Activated CD4-positive, alpha-beta T cell treated with anti-CD3 and anti-CD28 coated beads, Interleukin-2, amount 10 ng/mL, durations not matched to agents 7 days and 5 days (primary cell): ENCODE measurements at places on chromosomes 16 and 17. TPM values are rescaled to one million over a fixed set of nuclear protein-coding genes. Genes with fewer than 3 reads are reported as not detected.

DNA sequence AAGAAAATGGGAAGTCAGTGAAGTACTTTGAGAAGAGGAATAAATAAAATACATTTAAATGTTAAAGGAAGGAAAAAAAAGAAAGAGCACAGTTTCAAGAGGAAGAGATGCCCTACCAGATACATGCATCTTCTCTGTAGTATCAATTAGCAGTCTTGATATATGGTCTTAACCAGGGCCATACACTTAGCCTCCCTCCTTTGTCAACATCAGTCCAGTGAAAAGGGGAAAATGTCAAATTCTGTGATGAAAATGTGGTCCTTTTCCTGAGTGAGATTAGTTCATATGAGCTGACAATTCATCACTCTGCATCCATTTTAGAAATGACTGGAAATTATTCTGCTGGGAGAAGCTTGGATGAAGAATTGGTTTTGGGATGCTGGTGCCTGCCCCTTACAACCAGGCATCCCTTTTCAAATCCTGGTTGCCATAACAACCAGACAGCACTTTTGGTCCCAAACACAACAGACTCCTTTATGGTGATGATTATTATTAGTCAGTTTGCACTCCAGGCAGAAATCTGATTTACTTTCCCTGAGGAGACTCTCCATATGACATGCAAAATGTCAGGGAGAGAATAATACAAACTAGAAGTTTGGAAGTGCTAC, 933.6 kb upstream of the CDH8 start:
- H3K4me1 ChIP-seq = no peaks in the 10 kb centered on the region
- no peaks in the 10 kb centered on the region for H3K27me3 ChIP-seq
- H3K4me3 ChIP-seq = no peak overlapping the region
- H3K27ac ChIP-seq = no peak overlapping the region
- no peak for DNase-seq

GRCh38 chr17:31446195-31446967, 54.9 kb downstream of the RAB11FIP4 start:
- DNase-seq = no peak
- no peak overlapping the region for H3K27ac ChIP-seq
- no peak overlapping the region for H3K4me3 ChIP-seq
- H3K4me1 ChIP-seq = no peaks in the 10 kb centered on the region

Gene NUFIP2
- total RNA-seq = 66.9 TPM

- no peaks in the 10 kb centered on the region for H3K36me3 ChIP-seq
- no peak overlapping the region for H3K4me3 ChIP-seq
- no peak for DNase-seq
- H3K27me3 ChIP-seq = no peaks in the 10 kb centered on the region
- no peak overlapping the region for H3K27ac ChIP-seq
Observed at GRCh38 chr17:247767-248166, 66.3 kb upstream of the DOC2B start.

Gene OR3A3
- not detected for total RNA-seq

DNA sequence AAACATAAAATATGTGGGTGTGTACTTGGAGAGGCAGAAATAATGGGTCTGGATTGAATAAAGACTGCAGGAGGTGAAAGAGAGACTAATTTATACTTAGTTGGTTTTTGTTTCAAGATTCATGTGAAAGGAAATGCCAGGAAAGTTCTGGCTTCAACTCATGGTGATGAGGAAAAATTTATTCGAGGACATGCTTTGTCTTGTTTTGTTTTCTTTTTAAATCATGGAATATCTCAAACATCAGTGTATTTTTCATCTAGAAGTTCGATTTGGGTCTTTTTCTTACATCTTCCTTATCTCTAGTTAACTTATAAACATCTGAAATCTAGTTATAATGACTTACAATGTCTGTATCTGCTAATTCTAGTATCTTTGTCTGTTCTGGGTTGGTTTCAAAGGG, 115.1 kb downstream of the CDK5R1 start:
- no peak overlapping the region for H3K27ac ChIP-seq
- H3K36me3 ChIP-seq = no peaks in the 10 kb centered on the region
- peaks cover 7% of the 10 kb centered on the region for H3K4me1 ChIP-seq
- H3K4me3 ChIP-seq = no peak overlapping the region
- no peak for DNase-seq

DNA sequence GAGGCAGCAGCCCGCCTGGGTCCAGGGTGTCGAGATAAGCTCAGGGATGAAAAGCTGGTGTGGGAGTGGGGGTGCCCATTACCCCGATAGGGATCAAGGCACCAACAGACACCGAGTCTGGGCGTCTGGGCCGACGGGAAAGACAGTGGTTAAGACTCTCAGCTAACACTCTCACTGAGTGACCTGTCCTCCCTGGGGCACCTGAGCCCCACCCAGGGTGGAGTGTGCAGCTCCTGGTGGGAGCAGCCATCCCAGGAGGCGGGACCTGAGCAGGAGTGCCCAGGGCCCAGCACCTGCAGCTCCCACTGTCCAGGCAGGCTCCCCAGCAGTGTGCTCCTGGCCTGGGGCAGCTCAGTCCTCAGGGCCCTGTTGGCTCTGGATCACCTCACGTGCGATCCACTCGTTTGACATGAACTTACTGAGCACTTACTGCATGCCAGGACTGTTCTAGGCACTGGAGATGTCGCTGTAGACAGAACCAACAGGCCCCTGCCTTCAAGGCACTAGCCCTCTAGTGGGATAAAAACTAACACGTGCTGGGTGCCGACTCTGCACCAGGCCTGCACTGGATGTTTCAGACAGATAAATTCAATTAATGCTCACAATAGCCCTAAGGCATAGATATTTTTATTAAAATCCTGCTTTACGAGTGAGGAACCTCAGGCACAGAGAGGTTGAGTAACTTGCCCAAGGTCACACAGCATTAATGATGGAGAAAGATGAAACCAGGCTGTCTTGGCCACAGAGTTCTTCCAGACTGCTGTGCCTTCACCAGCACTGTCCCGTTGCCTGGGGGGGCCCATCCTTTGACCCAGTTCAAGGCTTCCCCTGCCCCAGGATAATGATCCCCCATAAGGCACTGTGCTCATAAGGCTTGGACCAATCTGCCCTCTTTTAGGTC, 1.9 kb downstream of the EVPLL start:
- DNase-seq = no peak
- no peaks in the 10 kb centered on the region for H3K36me3 ChIP-seq
- H3K27ac ChIP-seq = no peak overlapping the region
- no peak overlapping the region for H3K4me3 ChIP-seq

GRCh38 chr17:69762359-69762758, 312.7 kb upstream of the KCNJ16 start:
- no peaks in the 10 kb centered on the region for H3K36me3 ChIP-seq
- DNase-seq = no peak
- H3K4me3 ChIP-seq = no peak overlapping the region
- H3K4me1 ChIP-seq = no peaks in the 10 kb centered on the region
- peaks cover 8% of the 10 kb centered on the region for H3K27me3 ChIP-seq

- H3K36me3 ChIP-seq = no peaks in the 10 kb centered on the region
- DNase-seq = no peak
- no peak overlapping the region for H3K4me3 ChIP-seq
- H3K27ac ChIP-seq = no peak overlapping the region
- H3K4me1 ChIP-seq = peaks cover 13% of the 10 kb centered on the region
Observed at GRCh38 chr16:54129810-54130209, 156.8 kb downstream of the IRX3 start.

Gene KRTAP17-1
- total RNA-seq = not detected

GRCh38 chr17:12282056-12282455, 261.4 kb downstream of the MAP2K4 start:
- H3K27me3 ChIP-seq = no peaks in the 10 kb centered on the region
- no peak overlapping the region for H3K4me3 ChIP-seq

DNA sequence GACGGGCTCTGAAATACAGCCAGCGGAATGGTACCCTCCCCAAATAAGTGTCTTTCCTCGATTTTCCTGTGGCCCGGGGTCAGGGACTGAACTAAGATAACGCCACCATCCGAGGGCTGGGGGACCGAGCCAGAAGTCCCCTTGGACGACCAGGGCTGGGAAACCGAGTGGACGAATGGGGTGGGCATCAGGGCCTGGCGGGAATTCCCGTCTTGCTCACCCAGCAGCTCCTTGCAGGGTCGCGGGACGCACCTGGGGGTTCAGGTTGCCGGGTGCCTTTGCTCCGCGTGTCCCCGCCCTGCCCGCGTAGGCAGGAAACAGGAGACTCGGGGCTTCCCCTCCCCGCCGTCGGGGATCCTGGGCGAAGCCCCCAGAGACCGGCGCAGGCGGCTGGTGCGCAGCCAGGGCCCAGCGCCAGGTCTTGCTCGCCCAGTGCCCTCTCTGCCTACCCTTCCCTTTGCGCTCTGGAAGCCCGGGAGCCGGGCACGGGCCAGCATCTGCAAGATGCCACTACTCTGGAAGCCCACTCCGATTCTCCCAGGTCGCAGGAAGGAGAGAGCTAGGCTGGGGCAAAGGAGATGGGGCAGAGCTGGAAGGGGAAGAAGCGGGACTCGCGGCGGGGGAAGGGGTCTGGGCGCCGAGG, 665 bp upstream of the GRIN2C start:
- no peak for DNase-seq
- H3K27ac ChIP-seq = no peak overlapping the region

Gene FOXO3B
- 3.1 TPM for total RNA-seq

DNA sequence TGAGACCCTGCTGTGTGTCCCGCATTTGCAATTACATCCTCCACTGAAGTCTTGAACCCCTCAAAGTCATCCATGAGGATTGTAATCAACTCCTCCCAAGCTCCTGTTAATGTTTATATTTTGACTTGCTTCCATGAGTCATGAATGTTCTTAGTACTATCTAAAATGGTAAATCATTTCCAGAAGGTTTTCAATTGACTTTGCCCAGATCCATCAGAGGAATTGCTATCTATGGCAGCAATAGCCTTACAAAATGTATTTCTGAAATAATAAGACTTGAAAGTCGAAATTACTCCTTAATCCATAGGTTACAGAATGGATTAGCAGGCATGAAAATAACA, 2.5 kb upstream of the C16orf87 start:
- H3K36me3 ChIP-seq = peaks cover 7% of the 10 kb centered on the region
- H3K27me3 ChIP-seq = peaks cover 11% of the 10 kb centered on the region
- H3K27ac ChIP-seq = no peak overlapping the region
- peaks cover 22% of the 10 kb centered on the region for H3K4me1 ChIP-seq
- H3K4me3 ChIP-seq = no peak overlapping the region

DNA sequence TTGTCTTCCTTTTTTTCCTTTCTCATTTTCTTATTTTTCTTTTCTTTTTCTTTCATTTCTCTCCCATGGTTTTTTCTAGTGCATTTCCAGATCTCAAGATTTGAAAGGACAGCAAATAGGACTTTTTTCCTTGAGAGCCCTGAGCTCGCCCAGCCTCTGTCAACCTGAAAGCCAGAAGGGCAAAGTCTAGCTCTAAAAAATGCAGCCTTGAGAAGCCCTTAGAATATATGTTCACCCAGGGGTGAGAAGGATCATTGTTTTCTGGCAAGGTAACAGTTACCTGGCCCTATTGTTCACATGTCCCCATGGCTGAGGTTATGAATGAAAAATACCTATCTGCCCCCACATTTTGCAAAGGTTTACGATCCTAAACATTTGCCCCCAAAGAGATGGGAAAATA, 218.4 kb downstream of the IRX3 start:
- no peaks in the 10 kb centered on the region for H3K4me1 ChIP-seq
- DNase-seq = no peak
- H3K4me3 ChIP-seq = no peak overlapping the region
- H3K36me3 ChIP-seq = no peaks in the 10 kb centered on the region

DNA sequence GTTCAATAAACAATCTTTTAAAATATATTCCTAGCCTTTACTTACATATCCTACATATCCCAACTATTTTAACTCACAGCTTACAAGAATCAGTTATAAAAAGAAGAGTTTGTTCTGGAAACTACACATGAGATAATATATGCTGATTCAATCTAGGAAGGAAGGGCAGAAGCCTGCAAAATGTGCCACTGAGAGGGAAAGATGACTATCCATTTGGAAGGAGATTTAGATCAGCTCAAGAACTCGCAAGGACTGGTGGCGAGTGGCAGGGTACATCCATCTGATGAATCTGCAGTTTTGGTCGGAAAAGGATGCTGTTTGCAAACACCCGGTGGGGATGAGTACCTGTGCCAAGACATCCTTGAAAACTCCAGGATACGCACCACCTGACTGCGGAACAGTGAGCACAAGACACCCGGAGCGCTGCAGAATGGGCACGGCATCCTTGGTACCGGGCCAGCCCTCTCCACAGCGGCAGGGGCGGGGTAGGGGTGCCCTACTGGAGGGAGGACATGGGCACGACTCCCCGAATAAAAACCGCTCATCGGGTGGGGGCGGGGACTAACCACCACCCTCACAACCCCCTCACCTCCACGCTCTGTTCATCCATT, 723 bp downstream of the TRIM37 start:
- no peaks in the 10 kb centered on the region for H3K27me3 ChIP-seq
- peak; percentile 83 for DNase-seq
- H3K27ac ChIP-seq = peak overlapping the region; percentile 91

- H3K27ac ChIP-seq = no peak overlapping the region
- H3K27me3 ChIP-seq = peaks cover 11% of the 10 kb centered on the region
- H3K36me3 ChIP-seq = no peaks in the 10 kb centered on the region
- DNase-seq = no peak
- peak overlapping the region; percentile 46 for H3K4me3 ChIP-seq
- H3K4me1 ChIP-seq = peaks cover 23% of the 10 kb centered on the region
Observed at GRCh38 chr17:50058296-50058953, 2.5 kb downstream of the ITGA3 start.

Gene CCL8
- total RNA-seq = not detected

- peak overlapping the region; percentile 75 for H3K27ac ChIP-seq
- no peaks in the 10 kb centered on the region for H3K27me3 ChIP-seq
- peaks cover 56% of the 10 kb centered on the region for H3K4me1 ChIP-seq
- DNase-seq = no peak
- peaks cover 17% of the 10 kb centered on the region for H3K36me3 ChIP-seq
Observed at GRCh38 chr16:11142951-11143350, 113.1 kb downstream of the SOCS1 start.

DNA sequence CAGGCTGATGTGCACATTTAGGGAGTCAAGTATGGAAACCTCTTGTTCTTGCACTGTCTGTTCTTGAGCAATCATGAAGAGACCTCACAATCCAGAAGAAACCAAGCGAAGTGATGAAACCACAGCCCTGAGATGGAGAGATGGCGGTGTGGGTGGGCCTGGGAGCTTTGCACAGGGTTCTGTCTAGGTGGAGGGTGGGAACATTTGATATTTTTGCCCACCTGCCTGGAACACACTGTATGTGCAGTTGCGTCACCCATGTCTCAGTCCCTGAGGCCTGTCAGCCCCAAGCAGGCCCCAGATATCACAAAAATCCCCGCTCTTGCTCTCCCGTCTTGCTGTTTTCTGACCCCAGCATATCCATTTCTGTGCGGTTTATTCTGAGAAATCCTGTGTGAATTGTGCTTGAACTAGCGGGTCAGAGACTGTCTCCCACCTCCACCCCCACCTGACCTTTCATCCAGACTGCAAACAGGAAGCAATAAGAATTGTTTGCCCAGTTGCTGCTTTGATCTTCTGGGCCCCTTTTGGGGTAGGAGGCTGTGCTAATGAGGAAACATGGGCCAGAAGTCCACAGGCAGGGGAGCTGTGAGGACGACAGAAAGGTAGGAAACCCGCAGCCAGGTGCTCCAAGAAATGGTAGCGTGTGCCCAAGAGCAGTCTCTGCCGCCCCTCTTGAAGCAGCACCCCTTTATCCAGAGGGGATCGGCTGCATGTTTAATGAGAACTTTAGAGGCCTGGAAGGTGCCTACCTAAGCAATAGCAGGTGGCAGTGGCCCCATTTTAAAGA, 183.8 kb downstream of the CCDC182 start:
- H3K36me3 ChIP-seq = no peaks in the 10 kb centered on the region
- no peak for DNase-seq
- peaks cover 5% of the 10 kb centered on the region for H3K4me1 ChIP-seq

GRCh38 chr16:26901196-26901861, 165.4 kb upstream of the C16orf82 start:
- no peaks in the 10 kb centered on the region for H3K4me1 ChIP-seq
- peaks cover 10% of the 10 kb centered on the region for H3K27me3 ChIP-seq
- H3K4me3 ChIP-seq = no peak overlapping the region
- no peak overlapping the region for H3K27ac ChIP-seq
